ENCODE measurements at places on chromosomes 12 and 14.

GRCh38 chr12:34296143-34297041 lies 274.1 kb downstream of the ALG10 start:
- no peak for DNase-seq

GRCh38 chr12:112987561-112987960 lies 9.2 kb downstream of the OAS2 start:
- DNase-seq: no peak

DNA sequence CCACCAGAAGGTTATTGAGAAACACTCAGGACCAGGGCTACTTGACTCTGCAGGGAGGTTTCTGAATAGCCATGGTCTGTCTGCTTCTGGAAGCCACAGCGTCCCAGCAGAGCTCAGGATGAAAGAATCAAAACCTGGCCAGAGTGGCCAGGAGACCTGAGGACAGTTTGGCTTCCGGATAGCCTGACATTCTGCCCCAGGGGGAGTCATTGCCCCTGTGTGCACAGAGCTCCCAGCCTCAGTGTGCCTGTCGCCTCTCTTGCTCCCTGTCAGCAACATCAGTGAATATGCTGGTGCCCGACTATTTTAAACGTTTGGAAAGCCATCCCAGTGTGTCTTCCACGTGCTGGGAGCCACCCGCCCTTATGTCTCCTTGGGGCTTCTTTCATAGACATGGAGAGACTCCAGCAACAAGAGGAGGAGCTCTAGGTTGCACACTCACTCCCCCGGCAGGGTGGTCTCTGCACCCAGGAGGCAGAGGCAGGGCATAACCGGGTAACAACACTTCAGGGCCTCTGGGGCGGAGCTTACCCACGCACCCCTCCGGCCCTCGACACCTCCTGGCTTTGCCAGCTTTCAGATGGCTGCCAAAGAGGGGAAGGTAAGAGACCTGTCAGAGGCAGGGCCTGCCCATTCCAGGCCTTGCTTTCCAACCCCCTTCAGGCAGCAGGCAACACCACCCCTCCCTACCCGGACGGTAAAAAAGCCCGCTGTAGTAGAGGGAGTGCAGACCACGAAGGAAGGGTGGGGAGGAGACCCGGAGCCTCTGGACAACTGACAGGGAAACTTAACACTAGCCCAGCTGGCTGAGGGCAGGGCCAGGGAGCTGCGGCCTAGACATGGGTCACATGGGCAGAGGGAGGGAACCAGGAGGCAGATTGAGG lies 19.0 kb upstream of the SLC6A12 start:
- DNase-seq: no peak

- DNase-seq: peak; percentile 12
These were observed 85.7 kb downstream of the BORCS5 start for GRCh38 chr12:12442548-12443071.

GRCh38 chr12:13900718-13901117 lies 80.7 kb downstream of the GRIN2B start:
- DNase-seq: no peak

- DNase-seq: no peak
These were observed 483.6 kb upstream of the RGS6 start for GRCh38 chr14:71448431-71449315.

- no peak for DNase-seq
These were observed 645.0 kb upstream of the NOVA1 start for GRCh38 chr14:27242874-27243273.

DNA sequence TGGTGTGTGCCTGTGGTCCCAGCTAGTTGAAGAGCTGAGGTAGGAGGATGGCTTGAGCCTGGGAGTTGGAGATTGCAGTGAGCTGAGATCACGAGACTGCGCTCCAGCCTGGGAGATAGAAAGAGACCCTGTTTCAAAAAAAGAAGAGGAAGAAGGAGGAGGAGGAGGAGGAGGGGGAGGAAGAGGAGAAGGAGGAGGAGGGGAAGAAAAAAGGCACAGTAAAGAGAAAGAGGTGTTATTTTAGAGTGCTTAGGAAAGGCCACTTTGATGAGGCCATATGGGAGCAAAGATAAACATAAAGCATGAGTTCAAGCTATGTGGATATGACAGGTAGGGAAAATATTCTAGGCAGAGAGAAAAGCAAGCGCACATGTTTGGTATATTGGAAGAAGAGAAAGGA lies 154.1 kb upstream of the BTG1 start:
- DNase-seq: no peak

- no peak for DNase-seq
These were observed 186.1 kb downstream of the FOXG1 start for GRCh38 chr14:28952666-28953065.

DNA sequence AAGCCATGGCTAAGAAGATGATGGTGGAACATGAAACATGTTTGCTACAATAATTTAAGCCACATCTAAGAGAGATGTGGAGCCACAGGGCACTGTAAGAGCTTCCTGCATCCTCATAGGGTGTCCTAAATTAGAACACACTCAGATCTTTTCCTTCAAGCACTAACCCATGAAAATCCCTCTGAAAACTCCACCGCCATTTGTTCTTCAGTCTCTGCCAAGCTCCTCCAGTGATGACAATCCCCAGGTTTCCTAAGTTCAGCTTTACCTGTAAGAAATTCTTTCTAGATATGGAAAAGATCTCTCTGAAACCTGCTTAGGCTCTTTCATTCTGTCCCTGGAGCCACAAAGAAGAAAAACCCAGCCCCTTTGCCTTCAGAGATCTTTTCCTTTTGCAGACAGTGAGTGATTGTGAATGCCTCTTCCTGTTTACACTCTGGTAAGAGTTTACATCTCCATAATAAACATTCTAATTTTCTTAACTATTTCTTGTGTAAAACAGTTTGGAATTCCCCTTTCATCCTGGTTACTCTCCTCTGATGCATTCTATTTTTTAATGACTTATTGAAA lies 907.2 kb downstream of the VRK1 start:
- no peak for DNase-seq

DNA sequence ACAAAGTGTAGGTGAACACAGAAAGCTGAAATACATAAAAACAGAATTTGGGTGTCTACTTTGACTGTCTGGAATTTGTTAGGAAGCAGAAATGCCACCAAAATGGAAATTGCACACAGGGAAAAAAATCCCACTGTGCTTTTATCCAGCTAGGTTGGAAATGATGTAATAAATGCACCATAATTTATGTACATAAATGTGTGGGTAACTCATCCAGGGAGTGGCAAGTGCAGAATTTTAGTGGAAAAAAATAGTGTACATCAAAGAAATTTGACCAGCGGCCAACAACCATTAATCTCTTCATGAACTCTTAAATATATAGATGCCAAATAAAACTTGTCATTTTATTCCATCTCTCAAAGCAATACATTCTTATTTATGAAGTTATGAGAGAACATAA lies 105.6 kb downstream of the LLPH start:
- no peak for DNase-seq

- no peak for DNase-seq
These were observed 37.8 kb upstream of the CMAS start for GRCh38 chr12:22008196-22008595.

- no peak for DNase-seq
These were observed 122.7 kb upstream of the SLCO1C1 start for GRCh38 chr12:20572451-20572850.

GRCh38 chr14:24734917-24735500 lies 101.0 kb upstream of the GZMB start:
- DNase-seq: peak; percentile 61

- DNase-seq: no peak
These were observed 205.7 kb downstream of the DIO2 start for GRCh38 chr14:80005561-80005960.

DNA sequence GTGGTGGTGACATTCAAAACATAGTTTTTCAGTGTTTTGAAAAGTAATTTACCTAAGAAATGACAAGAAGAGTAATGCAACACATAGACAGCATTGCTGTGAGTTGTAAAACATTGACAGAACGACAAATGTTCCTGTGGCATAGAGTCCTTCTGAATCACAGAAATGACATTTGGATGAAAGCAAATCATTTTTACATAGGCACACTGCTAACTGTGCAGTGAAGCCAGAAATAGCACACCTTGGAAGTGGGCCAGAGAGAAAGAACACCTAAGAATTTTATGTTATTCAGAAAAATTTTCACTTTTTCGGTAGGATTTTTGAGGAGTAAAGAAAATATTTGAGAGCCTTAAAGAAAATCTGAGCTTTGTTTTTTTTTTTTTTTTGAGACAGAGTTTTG lies 100.6 kb downstream of the ANO4 start:
- no peak for DNase-seq

GRCh38 chr12:128513831-128514230 lies 246.9 kb downstream of the TMEM132C start:
- DNase-seq: no peak

- peak; percentile 4 for DNase-seq
These were observed 216.1 kb downstream of the MSRB3 start for GRCh38 chr12:65494537-65494936.

DNA sequence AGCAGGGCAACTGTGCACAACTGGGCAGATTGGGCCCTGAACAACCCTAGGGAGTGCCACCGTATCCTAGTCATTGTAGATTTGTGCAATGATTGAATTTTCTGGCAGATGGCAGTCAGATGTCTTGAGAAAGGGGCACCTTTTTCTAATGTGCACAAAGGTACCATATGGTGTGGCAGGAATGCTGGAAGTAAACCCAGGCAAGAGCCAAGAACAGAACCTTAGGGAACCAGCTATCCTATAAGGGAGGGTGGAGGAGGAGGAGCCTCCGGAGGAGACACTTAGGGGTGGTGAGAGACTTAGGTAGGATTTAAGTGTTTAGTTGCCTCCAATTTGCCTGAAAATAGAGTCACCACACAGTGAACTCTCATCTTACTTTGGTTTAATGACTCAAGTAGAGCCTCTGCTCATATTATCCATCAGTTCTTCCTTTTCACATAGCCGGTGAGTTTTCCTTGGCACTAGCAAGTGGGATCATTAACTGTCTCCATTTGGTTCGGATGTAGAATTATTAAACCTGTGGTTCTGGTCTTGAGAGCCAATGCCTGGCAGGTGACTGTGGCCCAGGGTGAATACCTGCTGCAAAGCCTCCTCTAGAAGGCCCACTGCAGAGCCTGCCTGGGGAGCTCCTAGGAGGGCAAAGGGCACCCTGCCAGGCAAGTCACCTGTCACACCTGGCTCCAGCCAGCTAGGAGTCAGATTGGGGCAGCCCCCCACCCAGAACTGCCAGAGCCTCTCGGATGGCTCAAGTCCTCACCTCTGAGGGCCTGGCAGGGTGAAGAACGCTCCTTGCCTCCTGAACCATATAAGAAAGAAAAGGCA lies 184.4 kb upstream of the HIF1A start:
- no peak for DNase-seq

DNA sequence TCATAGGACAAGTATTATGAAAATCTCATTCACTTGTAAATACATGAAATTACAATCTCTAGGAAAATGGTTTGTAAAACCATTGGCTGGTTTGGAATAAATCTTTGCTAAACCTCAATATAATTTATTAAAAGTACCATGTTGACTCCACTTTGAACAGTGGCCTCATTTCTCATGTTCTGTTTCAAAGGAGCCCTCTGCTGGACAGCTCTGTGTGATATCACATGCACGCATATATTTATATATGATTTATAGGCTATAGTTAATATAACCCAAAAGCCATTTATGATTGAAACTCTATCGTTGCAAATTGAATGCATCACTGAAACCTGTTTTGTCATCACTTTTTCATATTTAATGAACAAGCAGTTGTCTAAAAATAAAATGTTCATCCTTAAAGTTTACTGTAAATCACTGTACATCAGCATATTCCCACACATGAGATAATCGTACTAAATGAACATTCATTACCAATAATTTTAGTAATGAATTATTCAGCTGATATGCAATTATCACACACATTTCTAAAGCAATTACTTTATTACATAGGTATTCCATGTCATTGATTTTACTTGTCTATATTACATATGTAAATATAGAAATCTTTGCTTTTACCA lies 493.8 kb downstream of the NPAS3 start:
- DNase-seq: peak; percentile 29

GRCh38 chr12:112807452-112807851 lies 15.9 kb downstream of the RPH3A start:
- no peak for DNase-seq

- DNase-seq: no peak
These were observed 64.8 kb downstream of the HELB start for GRCh38 chr12:66367015-66367667.

DNA sequence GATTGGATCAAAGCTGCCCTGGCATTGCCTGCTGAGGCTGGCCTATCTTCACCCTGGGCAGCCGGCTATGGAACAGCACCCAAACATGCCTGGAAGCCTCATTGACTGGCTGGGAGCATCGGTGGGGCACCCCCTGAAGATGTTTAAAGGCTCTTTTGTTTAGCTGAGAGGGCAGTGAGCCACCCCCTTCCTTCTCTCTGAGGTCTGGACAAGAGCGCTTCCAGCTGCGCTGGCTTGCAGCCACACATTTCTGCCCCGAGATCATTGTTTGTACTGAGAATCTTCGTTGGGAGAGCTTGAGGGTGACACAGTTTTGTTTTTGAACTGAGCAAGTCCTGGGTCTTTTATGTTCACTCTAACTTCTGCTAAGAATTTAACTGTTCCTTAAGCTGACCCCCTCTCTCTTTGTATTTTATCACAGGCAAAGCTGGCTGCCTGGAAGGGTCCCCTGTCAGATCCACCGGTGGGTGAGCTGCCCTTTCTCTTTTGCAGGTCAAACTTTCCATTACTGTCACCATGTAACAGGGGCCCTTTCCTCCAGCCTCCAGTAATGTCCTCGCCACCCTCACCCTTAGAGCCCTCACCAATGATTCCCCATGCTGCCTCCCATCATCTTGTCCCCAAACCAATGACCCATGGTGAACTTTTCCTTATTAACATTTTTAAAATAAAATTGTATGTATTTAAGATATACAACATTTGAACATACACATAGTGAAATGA lies 212.2 kb downstream of the KIF26A start:
- no peak for DNase-seq

DNA sequence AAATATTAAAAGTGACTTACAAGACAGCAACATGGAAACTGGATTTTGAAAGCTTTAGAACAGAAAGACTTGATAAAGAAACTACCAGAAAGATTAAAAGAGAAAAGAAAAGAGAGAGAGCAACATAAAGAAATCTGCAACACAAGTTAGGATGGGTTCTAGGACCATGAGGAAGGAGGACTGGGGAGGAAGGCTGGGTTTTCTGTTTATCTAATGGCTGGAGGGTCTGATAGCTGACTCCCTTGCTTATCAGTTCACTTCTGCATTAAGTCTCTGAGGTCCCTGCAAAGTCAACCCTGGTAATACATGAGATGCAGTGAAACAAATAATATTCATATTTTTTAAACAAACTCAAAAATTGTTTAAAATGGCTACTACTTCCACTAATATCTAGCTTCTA lies 90.1 kb downstream of the RPAP3 start:
- DNase-seq: no peak

DNA sequence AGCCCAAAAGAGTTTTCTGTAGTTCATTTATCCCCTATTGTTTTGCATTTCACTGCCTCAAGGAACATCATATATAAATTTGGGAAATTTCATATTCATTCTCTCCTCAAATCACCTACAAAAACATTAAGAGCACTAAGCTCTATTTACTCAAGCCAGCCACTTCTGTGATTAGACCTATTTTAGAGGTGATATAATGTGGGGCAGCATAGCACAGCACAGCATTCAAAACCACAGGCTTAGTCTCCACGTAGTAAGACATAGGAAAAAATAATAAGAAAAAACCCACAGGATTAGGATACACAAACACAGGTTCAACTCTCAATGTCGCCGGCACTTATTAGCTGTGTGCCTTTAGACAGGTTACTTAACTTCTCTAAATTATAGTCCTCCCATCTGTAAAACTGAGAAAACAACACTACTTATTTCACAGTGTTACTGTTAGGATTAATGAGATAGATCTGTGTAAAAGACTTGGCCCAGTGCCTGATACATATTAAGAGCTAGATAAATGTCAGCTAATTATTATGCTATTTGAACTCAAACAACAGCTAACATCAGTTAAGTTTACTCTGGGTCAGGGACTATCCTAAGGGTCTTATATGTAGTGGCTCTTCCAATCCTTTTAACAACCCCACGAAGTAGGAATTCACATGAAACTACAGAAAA lies 20.3 kb downstream of the DCAF5 start:
- DNase-seq: no peak
